ENCODE measurements at places on chromosomes 1 and 21.

DNA sequence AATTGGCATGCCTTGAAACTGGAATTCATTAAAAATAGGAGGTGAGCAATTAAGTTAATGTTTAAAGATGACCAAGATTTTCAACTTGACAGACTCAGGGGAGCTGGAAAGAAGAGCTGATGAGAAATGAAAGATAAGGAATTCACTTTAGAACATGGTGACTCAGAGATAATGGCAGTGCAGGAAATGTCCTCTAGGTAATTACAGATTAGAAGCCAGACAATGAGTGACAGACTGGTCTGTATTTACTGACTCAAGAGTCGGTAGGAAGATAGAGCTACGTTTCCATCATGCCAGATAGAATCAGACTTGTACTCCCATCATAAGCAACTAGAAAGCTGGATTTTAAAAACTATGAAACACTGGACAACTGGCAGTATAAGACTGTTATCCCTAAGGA is 151.6 kb downstream of the AJAP1 start:
- no peak for DNase-seq

GRCh38 chr1:11778336-11778735 is 16.3 kb downstream of the C1orf167 start:
- DNase-seq: no peak

GRCh38 chr1:34149501-34149900 is 15.5 kb downstream of the CSMD2 start:
- DNase-seq: no peak

DNA sequence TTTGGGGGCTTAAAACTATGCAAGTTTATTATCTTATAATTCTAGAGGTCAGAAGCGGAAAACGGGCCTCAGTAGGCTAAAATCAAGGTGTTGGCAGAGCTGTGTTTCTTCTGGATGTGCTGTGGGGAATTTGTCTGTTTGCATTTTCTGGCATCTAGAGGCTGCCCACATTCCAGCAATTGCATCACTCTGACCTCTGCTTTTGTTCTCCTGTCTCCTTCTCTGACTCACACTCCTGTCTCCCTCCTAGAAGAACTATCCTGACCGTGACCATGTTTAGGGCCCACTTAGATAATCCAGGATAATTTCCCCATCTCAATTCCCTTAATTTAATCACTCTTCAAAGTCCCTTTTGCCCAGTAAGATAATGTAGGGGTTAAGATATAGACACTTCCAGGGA is 127.4 kb upstream of the DEPDC1 start:
- no peak for DNase-seq

GRCh38 chr1:39819091-39819812 is 30.6 kb upstream of the BMP8B start:
- peak; percentile 79 for DNase-seq

GRCh38 chr1:184620469-184620868 is 134.2 kb downstream of the EDEM3 start:
- no peak for DNase-seq

- peak; percentile 32 for DNase-seq
These were observed 11.8 kb upstream of the TTC22 start for GRCh38 chr1:54812801-54813484.

Data from Jurkat, Clone E6-1 (cell line).